ENCODE measurements at places on chromosomes 16 and 17.
A peak's percentile ranks its signal among the peaks of the same experiment; 100 is the strongest.

GRCh38 chr17:43439041-43439440 lies 40.2 kb downstream of the ARL4D start:
- no peak for DNase-seq

DNA sequence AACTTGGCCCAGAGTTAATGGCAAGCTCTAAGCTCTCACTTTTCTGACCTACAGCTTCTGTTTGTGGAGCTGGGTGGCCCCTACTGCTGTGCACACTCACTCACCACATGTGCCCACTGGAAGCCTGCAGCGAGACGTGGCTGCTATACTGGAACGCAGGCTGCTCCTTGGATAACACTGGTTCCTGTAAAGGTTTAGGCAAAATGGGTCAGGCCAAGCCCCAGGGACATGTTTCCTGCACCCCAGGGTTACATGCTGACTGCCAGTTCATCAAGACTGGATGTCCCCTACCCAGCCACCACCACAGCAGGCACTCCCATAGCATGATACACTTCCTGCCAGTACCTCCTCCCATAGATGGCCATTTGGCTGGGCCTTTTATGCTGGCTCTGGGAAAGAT lies 8.3 kb downstream of the POLDIP2 start:
- DNase-seq = no peak

DNA sequence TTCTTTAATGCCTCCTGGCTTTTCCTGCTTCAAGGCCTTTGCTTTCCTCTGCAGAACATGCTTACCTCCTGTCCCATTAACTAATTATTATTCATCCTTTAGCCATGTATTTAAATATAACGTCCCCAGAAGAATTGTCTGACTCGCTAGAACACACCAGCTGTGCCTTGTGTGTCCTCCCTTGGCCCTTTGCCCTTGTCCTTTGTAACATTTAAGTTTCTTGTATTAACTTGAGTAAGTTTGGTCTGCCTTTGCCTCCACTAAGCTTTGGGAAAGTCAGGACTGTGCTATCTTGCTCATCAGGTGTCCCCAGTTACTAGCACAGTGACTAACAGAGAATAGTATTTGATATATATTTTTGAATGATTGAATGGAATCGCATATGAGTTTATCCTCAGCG lies 29.6 kb upstream of the ABCA9 start:
- no peak for DNase-seq

DNA sequence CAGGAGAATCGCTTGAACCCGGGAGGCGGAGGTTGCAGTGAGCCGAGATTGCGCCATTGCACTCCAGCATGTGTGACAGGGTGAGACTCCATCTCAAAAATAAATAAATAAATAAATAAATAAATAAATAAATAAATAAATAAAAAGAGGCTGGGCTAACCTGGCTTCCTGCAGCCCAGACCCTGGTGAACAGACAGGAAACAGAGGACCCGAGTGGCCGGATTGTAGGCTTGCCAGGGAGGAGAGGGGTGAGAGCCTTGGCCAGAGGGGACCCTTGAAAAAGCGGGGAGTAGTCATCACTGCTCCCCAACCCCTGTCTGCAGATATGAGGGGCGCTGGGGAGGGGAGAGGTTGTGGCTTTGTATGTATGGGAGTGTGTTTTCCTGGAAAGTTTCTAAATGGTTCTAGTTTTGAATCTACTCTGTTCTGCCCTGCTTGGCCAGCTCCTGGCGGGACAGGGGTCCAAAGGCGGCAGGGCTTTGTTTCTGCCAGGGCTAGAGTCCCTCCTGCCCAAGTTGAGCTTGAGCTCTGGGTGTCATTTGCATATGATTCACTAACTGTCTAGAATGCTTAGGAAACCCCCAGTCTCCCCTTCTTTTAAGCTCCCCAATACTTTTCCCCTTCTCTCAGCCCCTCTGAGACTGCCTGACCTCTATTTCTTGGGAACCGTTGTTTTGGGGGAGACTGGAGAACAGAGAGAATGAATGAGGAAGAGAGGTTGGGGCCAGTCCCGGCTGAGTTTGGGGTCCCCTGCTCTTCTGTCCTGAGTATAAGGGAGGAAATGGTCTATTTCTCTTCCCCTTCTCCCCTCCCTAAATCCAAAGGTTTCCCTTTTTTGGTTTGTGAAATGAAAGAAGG lies 16.4 kb downstream of the RARA start:
- no peak for DNase-seq

DNA sequence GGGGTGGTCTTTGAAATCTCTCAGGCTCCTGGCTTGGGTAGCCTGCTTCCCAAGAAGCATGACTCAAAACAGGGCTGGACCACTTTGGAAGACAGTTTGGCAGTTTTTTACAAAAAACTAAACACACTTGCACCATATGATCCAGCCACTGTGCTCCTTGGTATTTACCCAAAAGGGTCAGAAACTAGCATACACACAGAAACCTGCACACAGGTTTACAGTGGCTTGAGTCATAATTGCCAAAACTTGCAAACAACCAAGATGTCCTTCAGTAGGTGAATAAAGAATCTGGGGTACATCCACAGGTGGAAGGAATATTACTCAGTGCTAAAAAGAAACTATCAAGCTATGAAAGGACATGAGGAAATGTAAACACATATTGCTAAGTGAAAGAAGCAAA lies 323.2 kb upstream of the CDH5 start:
- DNase-seq = no peak

DNA sequence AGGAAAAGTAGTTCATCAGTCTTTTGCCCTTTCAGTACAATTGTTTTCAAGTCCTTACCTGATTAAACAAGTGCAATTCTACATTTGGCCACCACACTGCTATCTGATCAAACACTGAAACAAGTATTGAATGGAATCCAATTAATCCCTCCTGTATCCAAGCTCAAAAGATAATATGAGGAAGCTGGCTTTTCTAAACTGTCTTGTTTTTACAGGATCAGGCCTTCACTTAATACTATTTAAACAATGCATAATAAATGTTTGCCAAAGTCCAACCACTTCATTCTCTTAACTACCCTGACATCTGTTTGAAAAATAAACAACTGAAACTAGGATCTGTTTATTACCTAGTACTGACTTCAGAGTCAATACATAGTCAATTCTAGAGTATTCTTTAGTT lies 131.6 kb downstream of the MRTFB start:
- no peak for DNase-seq

- DNase-seq = no peak
Measured at GRCh38 chr16:1445518-1446203, 1.3 kb upstream of the CCDC154 start.

- DNase-seq = no peak
Measured at GRCh38 chr16:46918905-46919792, 35.0 kb downstream of the GPT2 start.

DNA sequence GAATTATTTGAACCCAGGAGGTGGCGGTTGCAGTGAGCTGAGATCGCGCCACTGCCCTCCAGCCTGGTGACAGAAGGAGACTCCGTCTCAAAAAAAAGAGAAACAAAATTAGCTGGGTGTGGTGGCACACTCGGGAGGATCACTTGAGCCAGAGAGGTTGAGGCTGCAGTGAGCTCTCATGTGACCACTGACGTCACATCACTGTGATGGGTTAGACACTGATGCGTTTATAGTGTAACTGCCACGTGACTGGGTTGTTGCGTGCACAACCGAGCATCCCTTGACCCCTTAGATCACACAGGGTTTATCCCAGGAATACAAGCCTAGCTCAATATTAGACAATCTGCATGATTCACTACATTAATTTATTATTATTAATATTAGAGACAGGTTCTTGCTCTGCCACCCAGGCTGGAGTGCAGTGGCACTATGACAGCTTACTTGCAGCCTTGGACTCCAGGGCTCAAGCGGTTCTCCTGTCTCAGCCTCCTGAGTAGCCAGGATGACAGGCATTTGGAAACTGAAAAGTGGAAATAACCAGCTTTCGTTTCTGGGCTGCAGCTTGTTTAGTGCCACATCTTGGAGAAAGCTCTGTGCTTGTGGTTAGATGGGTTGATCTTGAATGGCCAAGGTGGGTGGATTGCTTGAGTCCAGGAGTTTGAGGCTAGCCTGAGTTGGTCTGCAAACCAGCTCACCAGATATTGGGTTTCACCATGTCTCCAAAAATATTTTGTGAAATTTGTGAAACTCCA lies 26.4 kb upstream of the ABR start:
- DNase-seq = no peak

- no peak for DNase-seq
Measured at GRCh38 chr17:8318010-8318935, 8.2 kb downstream of the ARHGEF15 start.

- no peak for DNase-seq
Measured at GRCh38 chr17:60079401-60080243, 901 bp upstream of the HEATR6 start.

- DNase-seq = no peak
Measured at GRCh38 chr16:89412811-89413210, 77.5 kb downstream of the ANKRD11 start.

DNA sequence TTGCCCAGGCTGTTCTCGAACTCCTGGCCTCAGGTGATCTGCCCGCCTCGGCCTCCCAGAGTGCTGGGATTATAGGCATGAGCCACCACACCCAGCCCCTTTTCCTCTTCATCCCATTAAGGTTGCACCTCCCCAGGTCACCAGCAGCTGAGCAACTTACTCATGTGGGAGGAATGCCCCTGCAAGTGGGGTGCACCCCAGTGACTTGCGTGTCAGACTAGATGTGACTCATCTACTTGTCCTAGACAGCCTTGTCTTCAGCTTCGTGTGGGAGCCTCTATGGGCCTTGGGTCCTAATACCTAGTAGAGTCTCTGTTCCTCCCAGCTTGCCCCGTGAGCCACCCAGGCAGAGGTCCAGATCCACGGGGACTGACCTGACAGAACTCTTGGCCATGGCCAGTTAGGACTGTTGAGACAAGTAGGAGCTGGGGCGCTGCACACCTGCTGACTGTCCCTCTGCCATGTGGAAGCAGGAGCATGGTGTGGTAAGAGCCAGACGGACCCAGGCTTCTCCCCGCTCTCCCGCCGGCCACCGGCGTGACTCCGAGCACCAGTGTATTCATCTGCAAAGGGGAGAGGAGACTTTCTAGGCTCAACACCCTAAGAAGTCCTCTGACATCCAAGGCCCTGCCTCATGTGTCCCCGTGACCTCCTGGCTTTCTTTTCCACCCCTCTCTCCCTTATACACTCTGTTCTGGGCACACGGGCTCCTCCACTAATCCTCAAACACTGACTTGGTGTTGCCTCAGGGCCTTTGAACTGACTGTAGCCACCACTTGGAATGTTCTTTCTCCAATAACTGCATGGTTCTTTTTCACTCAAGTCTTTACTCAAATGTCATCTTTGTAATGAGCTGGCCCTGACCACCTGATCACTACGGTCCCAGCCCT lies 11.6 kb upstream of the CBX4 start:
- no peak for DNase-seq

DNA sequence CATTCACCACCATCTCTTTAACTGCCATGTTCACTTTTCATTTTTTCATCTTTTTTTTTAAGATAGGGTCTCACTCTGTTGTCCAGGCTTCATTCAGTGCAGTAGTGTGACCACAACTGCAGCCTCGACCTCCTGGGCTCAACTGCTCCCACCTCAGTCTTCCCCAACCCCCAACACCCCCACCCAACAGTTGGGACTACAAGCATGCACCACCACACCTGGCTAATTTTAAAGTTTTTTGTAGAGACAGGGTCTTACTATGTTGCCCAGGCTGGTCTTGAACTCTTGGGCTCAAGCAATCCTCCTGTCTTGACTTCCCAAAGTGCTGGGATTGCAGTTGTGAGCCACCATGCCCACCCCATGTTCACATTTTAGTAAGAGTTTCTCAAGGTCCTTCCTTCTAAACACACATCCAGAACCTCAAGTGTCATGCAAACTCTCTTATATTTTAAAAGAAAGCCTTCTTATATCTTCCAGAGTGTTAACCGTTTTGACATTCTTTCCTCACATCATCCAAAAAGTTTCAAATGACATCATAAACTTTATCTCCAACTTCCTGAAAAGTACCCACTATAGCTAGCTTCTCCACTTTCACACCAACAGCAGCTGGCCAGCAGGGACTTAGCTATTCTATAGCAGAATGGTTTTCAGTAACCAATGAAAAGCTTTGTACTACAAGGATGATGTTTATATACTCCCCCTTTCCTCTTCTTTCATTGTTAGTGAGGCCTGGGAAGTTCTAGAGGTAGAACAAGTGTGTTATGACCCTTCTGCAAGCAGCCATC lies 49.3 kb downstream of the TRAF4 start:
- DNase-seq = no peak

DNA sequence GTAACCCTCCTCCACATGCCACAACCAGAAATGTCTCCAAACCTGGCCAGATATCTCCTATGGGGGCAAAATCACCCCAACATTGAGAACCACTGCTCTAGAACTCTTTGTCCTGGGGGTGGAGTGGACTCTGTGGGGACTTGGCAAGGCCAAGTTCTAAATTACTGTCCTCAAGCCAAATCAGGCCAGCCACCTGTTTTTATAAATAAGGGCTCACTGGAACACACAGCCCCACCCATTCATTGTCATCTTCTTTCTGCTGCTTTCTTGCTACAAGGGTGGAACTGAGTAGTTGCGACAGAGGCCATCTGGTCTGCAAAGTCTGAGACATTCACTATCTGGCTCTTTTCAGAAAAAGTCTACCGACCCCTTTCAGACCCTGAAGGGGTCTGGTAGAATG lies 26.8 kb upstream of the TMEM220 start:
- DNase-seq = no peak

DNA sequence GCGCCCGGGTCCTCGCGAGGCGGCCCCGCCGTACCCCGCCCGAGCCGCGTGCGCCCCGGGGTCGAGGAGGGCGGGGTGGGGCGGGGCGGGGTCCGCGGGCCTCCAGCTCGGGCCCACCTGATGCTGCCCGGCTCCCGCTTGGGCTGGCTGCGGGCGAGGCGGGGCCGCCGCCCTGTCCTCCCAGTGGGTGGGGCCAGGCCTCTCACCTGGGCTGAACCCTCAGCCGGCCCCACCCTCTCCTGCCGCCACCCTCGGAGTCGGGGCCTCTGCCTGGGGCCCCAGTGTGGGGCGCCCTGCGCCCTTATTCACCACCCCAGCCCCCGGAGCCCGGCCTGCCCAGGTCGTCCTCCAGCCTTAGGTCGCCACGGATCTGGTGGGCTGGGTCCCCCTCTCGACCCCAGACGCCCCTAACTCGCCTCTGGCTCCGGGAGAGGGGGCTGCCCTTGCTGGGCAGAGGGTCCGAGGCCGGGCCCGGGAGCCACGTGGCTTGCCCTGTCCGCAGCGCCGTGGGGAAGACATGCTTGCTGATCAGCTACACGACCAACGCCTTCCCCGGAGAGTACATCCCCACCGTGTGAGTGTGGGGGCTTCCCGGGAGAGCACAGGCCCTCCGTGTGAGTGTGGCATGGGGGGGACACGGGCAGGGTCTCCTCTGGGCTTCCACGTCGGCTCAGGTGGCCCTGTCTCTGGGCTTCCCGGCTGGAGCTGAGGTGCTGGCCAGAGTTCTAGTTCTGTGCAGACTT lies 578 bp downstream of the RAC3 start:
- peak; percentile 64 for DNase-seq

DNA sequence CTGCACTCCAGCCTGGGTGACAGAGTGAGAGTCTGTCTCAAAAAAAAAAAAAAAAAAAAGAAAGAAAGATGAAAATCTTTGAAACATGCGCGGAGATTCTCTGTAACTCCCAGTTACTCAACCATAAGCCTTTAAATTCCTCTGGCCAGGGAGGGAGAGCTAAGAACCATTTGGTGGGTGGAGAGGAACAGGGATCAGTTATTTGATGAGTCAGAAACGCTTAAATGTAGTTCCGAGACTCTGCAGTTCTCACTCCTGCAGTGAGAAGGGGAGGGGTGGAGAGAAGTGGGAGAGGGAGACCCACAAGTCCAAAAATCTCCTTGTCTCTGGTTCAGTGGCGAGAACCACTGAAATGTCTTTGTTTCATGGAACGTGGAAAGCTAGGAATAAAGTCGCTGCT lies 266.7 kb downstream of the SOX9 start:
- no peak for DNase-seq

GRCh38 chr17:51676691-51677487 lies 416.5 kb downstream of the UTP18 start:
- no peak for DNase-seq

GRCh38 chr17:82608816-82609215 lies 39.4 kb downstream of the WDR45B start:
- no peak for DNase-seq

All from activated CD4-positive, alpha-beta T cell treated with anti-CD3 and anti-CD28 coated beads, Interleukin-2, amount 50 U/mL, for 48 hours (primary cell).